ENCODE measurements at places on chromosomes 5 and 9.

DNA sequence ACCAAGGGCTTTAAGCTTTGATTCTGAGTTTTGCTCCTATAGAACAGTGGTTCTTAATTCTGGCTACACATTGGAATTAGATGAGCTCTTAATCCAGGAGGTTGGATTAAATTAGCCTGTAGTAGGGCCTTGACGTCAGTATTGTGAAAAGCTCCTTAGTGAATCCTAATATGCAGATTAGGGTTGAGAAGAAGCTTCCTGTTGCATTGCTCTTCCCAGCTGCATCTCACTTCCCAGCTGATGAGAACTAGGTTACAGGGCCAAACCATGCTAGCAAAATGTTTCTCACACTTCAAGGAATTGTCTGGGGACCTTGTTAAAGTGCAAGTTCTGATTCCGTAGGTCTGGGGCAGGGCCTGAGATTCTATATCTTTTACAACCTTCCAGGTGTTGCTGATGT lies 300.0 kb downstream of the ZSWIM6 start:
- DNase-seq, result no peak

DNA sequence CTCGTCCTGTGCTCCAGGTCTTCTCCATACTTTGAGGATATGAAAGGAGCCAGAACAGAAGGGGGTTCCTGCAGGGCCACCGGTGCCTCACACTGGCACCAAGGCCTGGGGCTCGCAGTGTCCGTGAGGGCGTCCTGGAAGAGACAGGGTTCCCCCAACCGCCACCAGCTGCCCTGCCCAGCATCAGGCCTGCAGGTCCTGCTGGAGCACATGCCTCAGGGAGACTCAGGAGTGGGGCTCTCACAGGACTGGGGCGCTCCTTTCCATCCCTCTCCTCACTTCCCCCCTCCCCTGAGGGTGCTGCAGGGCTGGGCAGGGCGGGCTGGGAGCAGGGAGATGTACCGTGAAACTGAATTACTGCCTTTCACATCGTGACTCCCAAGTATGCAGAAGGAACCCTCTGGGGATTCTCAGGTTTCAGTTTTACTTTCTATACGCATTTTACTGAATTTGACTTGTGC lies 31.7 kb downstream of the CEP72 start:
- DNase-seq, result no peak

GRCh38 chr5:132065951-132066701 lies 5.7 kb downstream of the IL3 start:
- no peak for DNase-seq

GRCh38 chr5:62306896-62307689 lies 1.1 kb downstream of the KIF2A start:
- DNase-seq, result peak; percentile 14

DNA sequence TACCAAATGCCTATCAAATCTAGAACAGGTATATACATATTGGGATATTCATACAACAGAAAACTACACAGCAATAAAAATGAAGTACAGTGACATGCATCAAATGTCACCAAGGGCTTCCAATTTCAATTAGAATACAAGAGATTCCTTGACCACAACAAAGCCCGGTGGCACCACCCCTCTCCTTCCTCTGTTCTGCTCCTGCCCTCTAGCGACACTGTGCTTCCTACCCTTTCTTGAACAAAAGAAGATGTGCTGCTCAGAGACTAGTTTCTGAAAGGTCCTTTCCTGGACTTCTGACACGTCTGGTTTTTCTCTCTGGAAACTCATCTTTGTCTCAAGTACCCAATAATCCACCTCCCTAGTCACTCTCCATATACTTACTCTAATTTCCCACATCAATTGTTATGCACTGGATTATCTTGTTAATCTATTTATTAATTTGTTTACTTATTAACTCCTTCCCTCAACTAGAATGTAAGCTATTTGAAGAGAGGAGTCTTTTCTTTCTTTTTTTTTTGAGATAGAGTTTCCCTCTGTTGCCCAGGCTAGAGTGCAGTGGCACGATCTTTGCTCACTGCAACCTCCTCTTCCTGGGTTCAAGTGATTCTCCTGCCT lies 70.4 kb upstream of the CTSV start:
- DNase-seq, result no peak

DNA sequence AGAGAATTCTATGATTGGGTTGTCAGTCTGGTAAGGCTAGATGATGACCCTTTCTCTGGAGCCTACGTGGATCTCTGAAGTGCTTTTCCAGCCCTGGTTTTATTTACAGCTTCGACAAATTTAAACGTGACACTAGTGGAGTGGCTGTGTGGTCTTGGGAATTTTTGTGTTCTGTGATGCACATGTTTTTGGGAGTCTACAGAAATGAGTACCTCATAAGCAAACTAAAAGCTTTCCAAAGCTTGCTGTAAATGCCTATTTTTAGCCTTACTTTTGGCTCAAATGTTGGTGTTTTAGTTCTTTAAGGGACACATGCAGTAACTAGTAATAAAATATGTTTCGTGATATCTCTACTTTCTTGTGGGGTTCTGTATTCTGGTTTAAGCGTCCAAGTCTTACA lies 3.3 kb downstream of the LARP1 start:
- no peak for DNase-seq

- peak; percentile 47 for DNase-seq
Measured at GRCh38 chr9:128689293-128689774, 312 bp downstream of the SET start.

- no peak for DNase-seq
Measured at GRCh38 chr9:5489630-5490490, 20.5 kb upstream of the PDCD1LG2 start.

DNA sequence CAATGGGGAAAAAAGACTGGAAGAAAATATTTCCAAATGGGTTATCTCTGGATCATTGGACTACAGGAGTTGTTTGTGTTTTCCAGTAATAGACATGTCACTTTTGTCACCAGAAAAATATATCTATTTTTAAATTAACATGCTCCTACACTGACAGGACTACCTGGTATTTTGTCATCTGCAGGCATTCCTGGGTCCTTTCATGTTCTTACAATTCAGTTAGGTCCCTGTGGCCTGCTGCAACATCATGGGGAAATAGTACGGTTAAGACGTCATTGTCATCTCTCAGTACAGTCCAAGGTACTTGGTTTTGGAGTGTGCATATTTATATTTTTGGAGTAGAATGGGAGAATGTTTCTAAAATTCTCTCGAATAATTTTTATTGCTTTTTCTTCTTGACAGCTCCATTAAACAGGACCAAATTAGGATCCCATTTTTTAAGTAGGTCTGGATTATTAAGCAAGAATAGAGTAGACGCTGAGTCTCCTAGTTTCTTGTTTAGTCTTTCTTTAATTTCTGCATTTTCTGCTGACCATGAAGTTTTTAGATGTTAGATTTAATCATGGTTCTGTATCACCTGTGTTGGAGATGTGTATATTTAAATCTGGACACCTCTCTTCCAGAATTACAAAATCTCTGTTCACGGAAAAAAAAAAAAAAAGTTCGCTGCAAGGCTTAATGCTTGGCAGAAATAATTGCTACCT lies 46.9 kb downstream of the SLC22A5 start:
- DNase-seq, result no peak

GRCh38 chr5:75335952-75336614 lies 937 bp upstream of the HMGCR start:
- no peak for DNase-seq

- no peak for DNase-seq
Measured at GRCh38 chr9:6911901-6912638, 154.3 kb downstream of the KDM4C start.

DNA sequence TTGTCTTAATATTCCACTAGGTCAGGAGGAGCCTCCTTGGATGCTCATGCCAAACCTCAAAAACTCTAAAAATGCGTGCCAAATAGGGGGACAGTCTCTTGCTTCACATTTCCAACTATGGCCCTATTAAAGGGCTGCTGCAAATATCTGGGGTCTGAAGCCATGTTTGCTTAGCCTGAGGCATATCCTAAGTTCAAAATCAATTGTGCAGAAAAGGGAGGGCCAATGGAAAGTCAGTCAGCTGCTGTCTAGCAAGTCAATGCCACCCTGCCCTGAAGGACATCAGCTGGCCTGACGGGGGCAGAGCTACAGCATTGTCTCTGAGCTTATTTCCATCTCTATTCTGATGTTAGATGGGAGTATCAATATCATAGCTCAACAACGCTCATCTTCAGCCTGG lies 93.6 kb downstream of the SH3TC2 start:
- DNase-seq, result no peak

- no peak for DNase-seq
Measured at GRCh38 chr9:114805670-114806525, at the start of gene TNFSF15. Gene TNFSF15, minus strand, starts transcription at chr9:114806039. Its CDS starts 27 bp downstream, at chr9:114806012.

DNA sequence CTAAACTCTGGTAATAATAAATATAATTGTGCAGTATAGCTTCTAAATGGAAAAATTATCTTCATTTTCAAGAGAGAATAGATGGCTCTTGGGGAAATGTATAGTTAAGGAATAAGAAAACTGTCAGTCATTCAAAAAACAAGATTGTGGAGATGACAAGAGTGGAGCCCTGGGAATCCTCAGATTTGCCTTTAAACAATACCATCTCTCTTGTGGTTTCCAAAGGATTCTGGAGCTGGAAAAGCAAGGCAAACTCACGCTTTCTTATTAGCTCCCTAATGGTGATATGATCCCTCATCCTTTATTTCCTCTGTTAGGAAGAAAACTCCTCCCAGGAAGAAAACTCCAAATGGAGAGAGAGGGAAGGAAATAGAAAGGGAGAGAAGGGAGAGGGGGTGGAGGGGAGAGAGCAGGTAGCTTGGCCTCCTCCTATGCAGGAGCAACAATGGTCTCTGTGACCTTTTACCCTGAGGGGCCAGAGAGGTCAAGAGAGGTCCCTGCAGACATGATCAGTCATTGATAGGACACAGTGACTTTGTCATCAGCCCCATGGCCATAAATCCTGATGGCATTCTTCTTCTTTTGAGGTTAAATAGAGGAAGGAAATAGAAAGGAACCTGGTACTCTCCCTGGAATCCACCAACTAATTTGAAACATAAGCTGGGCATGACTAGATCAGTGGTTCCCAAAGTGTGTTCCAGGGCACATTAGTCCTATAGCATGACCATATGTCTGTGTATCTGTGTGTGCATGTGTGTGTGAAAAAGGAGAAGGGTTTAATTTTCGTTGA lies 312.2 kb downstream of the ARRDC3 start:
- no peak for DNase-seq

DNA sequence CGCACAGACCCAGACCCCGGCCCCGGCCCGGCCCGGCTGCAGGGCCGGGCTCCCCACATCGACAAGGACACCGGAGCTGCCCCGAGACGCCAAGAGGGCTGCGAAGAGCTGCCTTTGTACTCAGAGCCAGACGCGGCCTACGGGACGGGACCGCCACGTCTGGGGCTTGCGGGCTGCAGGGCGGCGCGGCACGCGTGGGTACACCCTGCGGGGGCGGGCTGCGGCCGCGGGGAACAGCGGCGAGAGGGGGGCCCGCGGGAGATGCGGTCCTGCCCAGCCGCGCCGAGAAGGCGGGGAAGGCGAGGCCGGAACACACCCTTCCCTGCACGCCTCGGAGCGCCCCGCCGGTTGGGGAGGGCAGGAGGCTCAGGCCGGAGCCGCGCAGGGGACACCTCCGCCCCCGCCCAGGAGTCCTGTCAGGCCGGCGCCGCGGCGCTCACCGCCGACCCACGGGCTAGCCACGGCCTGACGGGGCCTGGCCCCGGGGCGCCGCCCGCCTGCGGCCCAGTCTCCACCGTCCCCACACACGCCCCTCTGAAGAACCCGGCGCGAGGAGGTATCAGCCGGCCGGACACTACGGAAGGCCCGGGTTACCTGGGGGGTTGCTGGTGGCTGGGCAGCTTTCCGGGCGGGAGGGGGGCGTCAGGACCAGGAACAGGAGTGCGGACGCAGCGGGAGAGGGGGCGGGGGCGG lies 478 bp downstream of the RAB14 start:
- DNase-seq, result peak; percentile 15

GRCh38 chr9:38431116-38431515 lies 6.9 kb upstream of the IGFBPL1 start:
- no peak for DNase-seq

DNA sequence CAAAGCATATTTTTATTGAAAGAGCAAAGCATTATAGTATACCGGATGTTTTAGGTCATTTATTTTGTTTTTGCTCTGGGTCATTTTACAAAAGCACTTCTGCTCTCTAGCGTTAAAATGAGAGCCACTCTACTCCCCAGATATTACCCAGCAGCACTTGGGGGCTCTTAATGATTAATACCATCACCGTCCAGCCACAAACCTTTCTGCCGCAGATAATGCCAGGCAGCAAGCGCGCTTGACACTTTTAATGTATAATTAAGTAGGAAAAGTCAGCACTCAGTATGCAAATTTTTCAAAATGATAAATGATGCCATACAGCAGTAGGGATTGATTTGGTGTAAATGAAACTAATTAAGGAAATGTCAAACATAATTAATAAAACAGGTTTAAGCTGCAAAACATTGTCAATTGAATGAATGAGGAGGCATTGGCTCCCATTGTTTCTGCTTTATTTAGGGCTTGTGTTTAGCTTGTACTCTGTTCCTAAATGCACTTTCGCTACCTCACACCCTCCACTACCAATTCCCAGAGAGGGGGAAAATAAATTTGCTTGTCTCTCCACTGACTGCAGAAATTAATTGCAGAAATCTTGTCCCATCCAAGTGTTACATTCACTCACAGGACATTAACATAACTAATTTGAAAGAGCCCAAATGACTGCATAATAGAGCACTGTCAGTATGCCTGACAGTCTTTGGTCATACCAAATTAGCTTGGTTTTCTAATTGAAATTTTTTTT lies 358.8 kb upstream of the ARRDC3 start:
- no peak for DNase-seq

DNA sequence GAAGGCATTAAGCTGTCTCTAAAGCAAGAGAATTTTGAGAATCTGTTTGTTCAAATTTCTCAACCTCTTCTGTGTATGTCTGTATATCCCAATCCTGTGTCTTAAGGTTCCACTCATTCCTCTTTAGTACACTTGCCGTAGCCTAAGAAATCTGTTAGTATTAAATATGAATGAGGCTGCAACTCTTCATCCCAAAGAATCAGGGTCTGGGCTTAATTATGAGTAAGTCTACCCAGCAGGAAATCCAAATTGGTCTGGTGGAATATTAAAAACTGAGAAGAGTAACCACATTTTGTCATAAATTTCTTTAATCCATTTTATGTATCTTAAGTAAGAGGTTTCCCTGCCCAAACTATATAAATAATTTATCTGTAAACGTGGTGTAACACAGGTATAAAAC lies 1171.2 kb downstream of the CDH12 start:
- no peak for DNase-seq

GRCh38 chr9:74172874-74173273 lies 324.3 kb upstream of the RORB start:
- no peak for DNase-seq

GRCh38 chr9:6887051-6887450 lies 129.3 kb downstream of the KDM4C start:
- no peak for DNase-seq

DNA sequence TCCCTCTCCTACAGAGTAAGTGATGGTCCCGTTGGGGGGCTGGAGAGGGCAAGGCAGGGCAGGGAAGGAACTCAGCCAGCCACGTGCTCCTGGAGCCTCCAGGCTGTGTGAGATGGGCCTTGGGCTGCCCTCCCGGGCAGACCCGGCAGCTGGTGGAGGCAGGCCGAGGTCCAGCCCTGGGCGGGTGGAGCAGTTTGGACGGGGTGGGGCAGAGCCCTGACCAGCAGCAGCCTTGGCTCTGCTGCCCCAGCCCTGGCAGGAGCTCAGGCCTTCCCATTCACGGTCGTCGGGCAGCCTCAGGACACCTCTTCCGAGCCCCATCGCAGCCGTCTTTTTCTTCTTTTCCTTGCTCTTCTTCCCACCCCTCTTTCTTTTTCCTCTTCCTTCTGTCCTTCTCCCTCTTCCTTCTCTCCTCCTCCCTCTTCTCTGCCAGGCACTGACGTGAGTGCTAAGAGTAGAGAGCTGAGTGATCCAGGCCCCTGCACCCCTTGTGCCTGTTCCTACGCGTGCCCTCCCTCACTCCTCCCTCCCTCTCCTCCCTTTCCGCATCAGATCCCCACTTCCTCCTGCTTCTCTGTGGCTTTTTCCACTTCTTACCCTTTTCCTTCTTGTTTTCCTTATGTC lies 42.8 kb downstream of the AMBP start:
- DNase-seq, result no peak

All from stimulated activated CD8-positive, alpha-beta memory T cell treated with anti-CD3 and anti-CD28 coated beads, Interleukin-2, amount 100 ng/mL, for 1 hour (primary cell).